Lung (tissue), 17 donors: ENCODE measurements at places on chromosomes 2 and 18. TPM values are rescaled to one million over a fixed set of nuclear protein-coding genes. Genes with fewer than 3 reads are reported as not detected.

The AKAIN1 gene
- not detected for total RNA-seq

The C1QL2 gene
- total RNA-seq: 0.31 TPM

The REV1 gene
- total RNA-seq: 165 TPM

The RAX gene
- not detected for total RNA-seq

The BIRC6 gene
- 80.7 TPM for total RNA-seq

The UGT1A6 gene
- 0.63 TPM for total RNA-seq

The RFX8 gene
- total RNA-seq: 0.58 TPM

The TSPYL6 gene
- total RNA-seq: not detected

The SERPINB3 gene
- not detected for total RNA-seq

The IL18RAP gene
- total RNA-seq: 10.9 TPM

The SFT2D3 gene
- total RNA-seq: 7.1 TPM

The NEU4 gene
- total RNA-seq: 0.26 TPM

The SIX3 gene
- not detected for total RNA-seq

The TAF1B gene
- 20.5 TPM for total RNA-seq

The TWIST2 gene
- 10.8 TPM for total RNA-seq
